ENCODE measurements at places on chromosomes 5 and 9.

DNA sequence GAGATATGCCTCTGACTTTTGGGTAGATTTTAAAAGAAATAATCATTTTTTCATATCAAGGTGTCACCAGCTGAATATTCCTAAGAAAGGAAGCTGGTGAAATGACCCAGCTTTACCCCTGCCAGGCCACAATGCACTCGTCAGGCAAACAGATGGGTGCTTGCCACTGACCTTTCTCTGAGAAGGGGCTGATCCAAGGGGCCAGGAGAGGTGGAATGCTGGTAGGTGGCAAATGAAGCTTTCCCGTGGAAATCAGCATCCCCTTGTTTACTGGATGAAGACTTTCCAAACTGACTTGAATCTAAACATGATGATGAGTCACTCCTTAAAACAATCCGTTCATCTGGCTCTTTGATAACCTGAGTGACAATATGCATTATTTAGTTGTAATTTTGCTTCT is 44.3 kb upstream of the PLPP6 start:
- DNase-seq = no peak

- DNase-seq = no peak
These were observed 22.9 kb downstream of the GFPT2 start for GRCh38 chr5:180330270-180330648.

DNA sequence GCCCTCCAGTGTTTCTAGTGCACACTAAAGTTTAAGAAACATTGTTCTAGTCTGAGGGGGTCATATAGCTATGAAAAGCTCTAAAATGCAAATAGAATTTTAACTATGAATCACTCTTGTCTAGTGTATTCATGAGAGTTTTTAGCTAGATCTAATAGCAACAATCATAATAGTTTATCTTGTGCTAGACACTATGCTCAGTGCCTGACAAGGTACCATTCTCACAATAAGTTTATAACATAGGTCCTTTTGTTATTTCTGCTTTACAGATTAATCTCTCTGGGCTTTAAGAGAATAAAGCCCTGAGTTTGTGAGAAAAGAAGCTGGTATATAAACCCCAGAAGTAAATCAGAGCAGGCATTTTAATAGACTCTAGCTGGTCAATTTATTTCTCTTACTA is 2120.7 kb downstream of the MAT2B start:
- DNase-seq = no peak

DNA sequence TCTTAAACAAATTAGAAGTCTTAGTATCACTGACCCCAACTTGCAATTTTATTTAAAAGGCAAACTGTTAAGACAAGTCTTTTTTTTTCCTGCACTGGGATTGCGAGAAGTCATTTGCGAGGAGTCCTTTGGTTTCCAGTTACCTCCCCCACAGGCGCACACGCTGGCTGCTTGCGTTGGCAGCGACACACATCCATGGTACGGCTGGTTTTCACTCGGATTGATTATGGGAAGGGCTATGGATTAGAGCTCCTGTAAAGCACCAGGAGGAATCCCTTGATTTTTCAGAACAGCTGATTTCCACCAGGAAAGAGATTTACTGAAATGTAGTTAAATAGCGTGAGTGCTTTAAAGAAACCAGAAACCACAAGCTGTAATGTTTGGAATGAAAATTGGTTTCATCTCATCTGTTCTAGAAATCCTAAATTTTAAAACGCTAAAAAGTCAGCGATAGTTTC is 737 bp downstream of the SLC1A3 start:
- no peak for DNase-seq

- DNase-seq = no peak
These were observed 38.0 kb downstream of the ADAMTS16 start for GRCh38 chr5:5178136-5178535.

GRCh38 chr9:2853517-2853916 is 9.6 kb upstream of the PUM3 start:
- no peak for DNase-seq

- no peak for DNase-seq
These were observed 60.9 kb downstream of the FREM1 start for GRCh38 chr9:14849296-14849695.

GRCh38 chr9:133879615-133880014 is 112.5 kb downstream of the VAV2 start:
- no peak for DNase-seq

DNA sequence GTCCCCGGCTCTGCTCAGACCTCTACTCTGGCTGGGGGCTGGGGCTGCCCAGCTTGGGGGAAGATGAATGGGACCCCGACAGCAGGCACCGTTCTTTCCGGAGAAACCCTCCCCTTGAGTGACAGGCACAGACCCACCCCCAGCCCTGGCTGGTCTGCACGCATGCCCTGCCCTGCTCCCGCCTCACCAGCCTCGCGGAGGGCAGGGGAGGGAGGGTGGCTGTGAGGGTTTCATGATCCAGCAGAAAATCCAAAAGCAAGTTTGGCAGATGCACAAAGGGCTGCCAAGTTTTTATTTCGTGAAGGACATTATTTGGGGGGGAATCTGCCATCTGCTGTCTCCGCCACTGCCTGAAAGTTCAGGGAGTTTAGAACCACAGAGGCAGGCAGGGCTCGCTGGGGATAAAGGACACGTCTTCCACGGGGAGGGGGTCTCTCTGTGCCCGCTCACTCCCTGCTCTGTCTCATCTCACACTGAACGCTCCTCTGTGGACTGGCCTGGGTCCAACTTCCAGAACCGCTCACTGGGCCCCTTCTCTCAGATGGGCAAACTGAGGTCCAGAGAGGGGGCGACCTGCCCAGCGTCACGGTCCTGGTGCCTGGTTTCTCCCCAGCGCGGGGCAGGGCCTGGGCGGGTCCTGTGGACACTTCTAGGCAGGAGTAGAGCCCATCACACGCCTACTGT is 92.9 kb downstream of the RXRA start:
- no peak for DNase-seq

DNA sequence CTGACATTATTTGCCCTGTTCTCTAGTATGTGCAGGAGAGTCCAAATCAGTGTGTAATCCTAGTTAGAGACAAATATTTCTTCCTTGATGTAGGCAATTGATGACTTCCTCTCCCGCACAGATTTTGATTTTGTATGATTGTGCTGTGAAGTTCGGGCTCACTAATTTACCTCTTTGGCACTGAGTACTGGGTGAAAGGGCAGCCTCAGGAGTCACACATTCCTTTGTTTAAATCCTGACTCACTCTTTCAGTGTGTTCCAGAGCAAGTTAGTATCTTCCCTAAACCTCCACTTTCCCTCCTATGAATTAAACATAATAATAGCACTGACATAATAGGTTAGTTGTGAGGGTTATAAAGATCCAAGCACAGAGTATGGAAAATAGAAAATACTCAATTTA is 269.7 kb downstream of the ISL1 start:
- DNase-seq = no peak

- no peak for DNase-seq
These were observed 14.6 kb downstream of the MRPL36 start for GRCh38 chr5:1785062-1785461.

DNA sequence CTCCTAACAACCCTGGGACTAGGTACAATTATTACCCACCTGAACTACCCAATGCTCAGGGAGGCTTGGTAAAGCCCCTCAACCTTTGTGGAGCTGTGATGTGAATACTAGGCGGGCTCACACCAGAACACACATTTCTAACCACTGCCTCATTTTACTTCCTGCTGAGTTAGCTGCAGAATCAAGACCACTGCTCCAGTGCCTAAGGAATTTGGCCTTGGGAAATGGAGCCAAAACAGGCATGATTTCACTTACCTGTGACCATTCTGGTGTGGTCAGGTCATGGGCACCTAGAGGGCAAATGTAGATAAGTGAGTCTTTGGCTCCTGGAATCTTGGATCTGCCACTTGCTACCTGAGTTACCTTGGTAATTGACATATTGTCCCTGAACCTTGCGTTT is 5.2 kb downstream of the WWC1 start:
- no peak for DNase-seq

- DNase-seq = no peak
These were observed 89.6 kb upstream of the BASP1 start for GRCh38 chr5:17127743-17128231.

- no peak for DNase-seq
These were observed 39.6 kb downstream of the ADRB2 start for GRCh38 chr5:148866024-148866423.

- DNase-seq = peak; percentile 22
These were observed 638 bp downstream of the MRPS30 start for GRCh38 chr5:44809215-44809955.

DNA sequence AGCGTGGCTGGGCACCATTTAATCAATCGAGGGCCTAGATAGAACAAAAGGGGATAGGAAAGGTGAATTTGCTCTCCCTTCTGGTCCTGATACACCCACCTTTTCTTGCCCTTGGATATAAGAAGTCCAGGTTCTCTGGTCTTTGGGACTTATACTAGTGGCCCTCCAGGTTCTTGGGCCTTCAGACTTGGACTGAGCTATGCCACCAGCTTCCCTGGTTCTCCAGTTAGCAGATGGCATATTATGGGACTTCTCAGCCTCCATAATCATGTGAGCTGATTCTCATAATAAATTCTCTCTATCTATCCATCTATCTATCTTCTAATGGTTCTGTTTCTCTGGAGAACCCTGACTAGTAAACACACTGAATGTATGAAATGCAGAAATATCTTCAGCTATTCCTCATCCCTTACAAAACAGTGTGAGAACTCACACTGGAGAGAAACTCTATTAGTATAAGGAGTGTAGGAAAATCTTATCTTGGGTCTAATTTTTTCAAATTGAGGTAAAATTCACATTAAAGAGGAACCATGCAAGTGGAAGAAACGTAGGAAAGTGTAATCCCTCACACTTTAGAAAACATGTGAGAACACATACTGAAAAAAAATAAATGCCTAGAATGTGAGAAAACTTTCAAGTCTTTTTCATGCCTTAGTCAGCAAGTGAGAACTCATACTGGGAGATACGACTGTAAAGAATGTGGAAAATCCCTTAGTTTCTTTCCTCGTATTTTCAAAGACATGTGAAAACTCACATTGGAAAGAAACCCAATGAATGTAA is 15.5 kb downstream of the PCDHB15 start:
- no peak for DNase-seq

GRCh38 chr5:181215997-181216989 is 6.8 kb upstream of the TRIM41 start:
- DNase-seq = peak; percentile 39

GRCh38 chr9:113822315-113822714 is 53.8 kb upstream of the ZNF618 start:
- DNase-seq = no peak

DNA sequence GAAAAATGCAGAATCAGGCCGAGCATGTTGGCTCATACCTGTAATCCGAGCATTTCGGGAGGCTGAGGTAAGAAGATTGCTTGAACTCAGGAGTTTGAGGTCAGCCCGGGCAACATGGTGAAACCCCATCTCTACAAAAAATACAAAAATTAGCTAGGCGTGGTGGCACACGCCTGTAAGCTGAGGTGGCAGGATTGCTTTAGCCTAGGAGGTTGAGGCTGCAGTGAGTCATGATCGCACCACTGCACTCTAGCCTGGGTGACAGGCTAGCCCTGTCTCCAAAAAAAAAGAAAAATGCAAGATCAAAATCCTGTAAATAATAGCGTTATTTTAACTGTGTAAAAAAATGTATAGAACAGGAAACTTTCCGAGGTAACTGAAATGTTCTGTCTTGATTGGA is 39.4 kb downstream of the RNF44 start:
- DNase-seq = no peak

DNA sequence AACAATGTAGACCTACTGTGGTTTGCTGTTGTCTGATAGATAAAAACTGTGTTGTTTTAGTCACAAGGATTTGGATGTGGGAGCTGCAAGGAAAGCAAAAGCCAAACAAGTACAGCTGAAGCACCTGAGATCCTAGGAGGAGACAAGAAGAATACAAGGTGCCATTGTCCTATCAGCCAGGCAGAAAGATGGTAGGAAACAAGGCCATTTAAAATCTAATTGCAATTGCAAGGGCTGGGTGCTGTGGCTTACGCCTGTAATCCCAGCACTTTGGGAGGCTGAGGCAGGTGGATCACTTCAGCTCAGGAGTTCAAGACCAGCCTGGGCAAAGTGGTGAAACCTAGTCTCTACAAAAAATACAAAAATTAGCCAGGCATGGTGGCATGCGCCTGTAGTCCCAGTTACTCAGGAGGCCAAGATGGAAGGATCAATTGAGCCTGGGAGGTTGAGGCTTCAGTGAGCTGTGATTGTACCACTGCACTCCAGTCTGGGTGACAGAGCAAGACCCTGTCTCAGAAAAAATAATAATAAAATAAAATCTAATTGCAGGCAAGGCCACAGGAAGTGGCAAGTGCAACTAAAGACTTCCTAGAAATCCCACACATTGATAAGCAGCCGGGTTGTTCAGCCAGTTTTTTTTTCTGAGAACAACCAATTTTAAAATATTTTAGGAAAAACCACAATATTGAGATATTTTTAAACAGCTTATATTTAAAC is 22.6 kb downstream of the DOCK8 start:
- no peak for DNase-seq

- DNase-seq = no peak
These were observed 425 bp downstream of the PTPA start for GRCh38 chr9:129111528-129112151.

GRCh38 chr5:95401626-95402025 is 10.5 kb downstream of the FAM81B start:
- DNase-seq = no peak

GRCh38 chr5:106880656-106881055 is 790.1 kb downstream of the EFNA5 start:
- DNase-seq = no peak

GRCh38 chr9:97307091-97307490 is 368 bp upstream of the CCDC180 start:
- DNase-seq = no peak

DNA sequence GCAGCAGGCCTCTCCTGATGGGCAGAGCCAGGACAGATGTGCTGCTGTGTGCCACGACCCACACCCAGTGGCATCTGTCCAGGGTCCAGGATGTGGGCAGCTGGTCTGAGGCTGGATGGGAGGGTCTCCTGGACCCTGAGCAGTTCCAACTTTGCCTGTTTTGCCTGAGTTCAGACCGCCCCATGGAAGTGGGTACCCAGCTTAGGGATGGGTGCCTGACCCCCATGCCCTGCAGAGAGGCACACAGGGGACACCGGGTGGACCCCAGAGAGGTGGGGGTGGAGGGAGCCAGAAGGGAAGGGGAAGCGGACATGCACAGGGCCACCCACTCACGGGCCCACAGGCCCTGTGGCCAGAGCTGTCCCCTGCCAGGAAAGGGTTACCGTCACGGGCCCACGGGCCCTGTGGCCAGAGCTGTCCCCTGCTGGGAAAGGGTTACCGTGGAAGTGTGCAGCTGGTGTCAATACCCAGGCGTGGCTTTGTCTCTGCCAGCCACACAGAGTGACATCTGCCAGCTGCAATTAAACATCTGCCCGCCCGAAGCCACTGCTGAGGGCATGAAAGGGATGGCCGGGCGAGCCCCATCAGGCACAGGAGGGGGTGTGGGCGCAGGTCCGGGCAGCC is 50.0 kb downstream of the NACC2 start:
- no peak for DNase-seq

GRCh38 chr5:148406406-148406805 is 22.6 kb downstream of the FBXO38 start:
- DNase-seq = no peak

- no peak for DNase-seq
These were observed 53.3 kb upstream of the CTSL start for GRCh38 chr9:87672586-87672985.

Data from CD4-positive, CD25-positive, alpha-beta regulatory T cell (primary cell).